ENCODE measurements at places on chromosomes 11 and 22.
A peak's percentile ranks its signal among the peaks of the same experiment; 100 is the strongest.

DNA sequence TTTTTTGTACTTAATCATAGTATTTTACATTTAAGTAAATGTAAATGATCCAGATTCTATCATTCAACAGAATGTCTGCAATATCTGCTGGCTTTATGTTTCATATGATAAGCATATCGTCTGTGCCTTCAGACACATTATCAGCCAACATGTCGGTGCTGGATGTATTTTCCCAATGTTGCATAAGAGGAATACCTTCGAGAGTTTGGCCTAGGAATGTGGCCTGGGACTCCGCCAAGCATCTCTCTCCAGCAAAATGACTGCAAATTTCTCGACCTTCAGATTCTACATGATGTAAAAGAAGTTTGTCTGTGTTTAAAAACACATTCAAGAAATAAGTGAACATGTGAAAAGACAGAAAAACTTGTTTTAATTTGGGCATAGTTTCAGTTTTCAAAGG is 6.9 kb downstream of the BDNF start:
- DNase-seq = no peak

DNA sequence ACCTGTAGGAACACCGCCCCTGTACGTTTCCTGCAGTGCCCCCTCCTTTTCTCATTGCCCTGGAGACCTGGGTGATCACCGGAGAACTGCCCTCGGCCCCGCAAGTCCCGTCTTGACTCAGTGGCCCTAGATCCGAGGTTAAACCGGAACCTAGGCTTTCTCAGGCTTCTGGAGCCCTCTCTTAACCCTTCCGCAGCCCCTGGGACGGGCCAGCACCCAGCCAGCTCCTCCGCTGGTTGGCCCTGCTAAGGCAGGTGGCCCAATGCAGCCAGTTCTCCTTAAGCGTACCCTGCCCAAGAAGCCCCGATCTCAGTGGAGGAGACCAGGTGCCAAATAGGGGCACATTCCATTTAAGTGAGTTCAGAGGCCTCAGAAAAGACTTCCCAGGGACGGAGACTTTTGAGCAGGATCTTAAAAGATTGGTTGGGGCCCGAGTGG is 776 bp downstream of the NLRX1 start:
- no peak for DNase-seq

DNA sequence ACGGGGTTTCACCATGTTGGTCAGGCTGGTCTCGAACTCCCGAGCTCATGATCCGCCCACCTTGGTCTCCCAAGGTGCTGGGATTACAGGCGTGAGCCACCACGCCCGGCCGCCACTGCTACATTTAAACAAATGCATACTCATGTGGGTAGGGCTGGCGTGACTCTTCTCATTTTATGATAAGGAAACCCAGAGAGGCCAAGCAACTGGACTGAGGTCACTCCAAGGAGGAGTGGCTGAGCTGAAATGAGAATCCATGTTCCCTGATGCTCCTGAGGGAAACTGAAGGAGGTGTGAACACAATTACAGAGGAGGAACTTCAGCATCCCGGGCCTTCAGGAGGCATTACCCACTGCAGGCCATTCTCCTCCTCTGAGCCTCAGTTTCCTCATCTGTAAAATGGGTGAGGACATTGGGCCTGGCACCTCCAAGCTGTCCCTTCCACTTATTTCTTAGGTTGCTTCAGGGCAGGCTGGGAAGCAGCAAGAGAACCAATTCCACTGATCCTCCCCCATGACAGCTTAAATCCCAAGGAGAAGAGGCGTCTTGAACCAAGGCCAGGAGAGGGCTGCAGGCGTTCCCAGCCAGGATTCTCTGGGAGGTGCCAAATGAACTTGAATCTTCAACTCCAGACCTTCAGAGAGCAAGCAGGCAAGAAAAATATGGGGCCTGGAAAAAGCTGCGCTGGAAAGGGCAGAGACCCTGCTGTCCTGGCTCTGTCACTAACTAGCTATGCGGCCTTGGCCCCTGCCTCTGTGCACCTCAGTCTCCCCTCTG is 2.9 kb downstream of the TST start:
- no peak for DNase-seq

DNA sequence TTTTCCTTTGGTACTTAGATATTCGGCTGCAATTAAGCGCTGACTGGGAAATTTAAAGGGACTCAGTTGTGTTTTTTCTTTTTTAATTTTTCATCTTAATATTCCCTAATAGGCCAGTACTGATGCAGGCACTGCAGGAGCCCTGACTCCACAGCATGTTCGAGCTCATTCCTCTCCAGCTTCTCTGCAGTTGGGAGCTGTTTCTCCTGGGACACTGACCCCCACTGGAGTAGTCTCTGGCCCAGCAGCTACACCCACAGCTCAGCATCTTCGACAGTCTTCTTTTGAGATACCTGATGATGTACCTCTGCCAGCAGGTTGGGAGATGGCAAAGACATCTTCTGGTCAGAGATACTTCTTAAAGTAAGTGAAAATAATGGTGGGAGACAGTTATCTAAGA is 3.8 kb downstream of the YAP1 start:
- DNase-seq = no peak

- no peak for DNase-seq
Measured at GRCh38 chr11:77379934-77380333, 78.4 kb upstream of the GDPD4 start.

DNA sequence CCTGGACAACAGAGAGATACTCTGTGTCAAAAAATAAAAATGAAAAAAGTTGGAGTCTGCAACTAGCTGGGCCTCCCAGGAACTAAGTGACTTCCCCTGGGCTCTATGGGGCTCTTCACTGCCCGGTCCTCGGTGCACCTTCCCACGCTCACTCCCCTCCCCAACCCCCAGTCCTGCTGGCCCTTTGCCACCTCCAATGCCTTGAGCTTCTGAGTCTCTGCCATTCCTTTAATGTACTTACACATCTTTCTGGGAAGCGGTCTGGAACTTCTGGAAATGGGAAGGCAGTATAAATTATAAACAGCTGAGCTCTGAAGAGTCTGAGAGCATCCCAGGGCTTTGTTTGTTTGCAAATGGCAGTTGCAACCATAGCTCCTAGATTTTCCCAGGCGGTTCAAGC is 5.9 kb upstream of the BATF2 start:
- no peak for DNase-seq

GRCh38 chr22:23122216-23122957 is 19.4 kb downstream of the RSPH14 start:
- no peak for DNase-seq

- DNase-seq = no peak
Measured at GRCh38 chr11:35262735-35263134, 123.8 kb downstream of the CD44 start.

DNA sequence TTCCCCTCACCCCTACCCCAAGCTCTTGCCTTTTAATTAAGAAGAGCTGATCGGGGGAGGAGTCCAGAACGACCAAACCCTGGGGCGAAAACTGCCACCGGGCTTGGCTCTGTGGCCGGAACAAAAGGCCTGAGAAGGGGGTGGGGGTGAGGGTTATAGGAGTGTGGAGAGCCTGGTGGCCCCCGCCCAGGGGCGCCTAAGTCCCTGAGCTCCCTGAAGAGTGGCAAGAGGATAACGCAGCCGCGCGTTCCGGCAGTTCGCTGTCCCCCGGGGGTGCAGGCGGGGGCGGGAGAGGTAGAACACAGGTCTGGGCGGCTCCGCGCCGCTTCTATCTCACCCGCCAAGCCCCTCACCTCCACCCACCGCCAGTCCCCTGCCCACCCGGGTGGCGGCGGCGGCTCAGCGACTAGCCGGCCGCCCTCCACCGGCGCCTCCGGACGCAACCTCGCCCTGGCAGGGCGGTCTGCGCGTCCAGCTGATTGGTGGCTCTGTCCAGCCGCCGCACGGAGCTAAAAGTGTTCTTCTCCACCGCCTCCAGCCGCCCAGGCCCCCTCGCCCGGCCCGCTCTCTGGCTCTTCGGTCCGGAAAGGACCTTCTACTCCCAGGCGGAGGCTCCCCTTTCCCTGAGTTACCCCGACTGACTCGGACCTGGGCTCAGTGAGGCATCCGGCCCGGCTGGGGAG is 18.7 kb upstream of the BDNF start:
- DNase-seq = peak; percentile 67

GRCh38 chr11:128686745-128687177 is 7.1 kb upstream of the FLI1 start:
- peak; percentile 37 for DNase-seq

GRCh38 chr11:76661834-76662434 is 8.6 kb downstream of the LRRC32 start:
- no peak for DNase-seq

- no peak for DNase-seq
Measured at GRCh38 chr11:24356501-24356900, 140.4 kb upstream of the LUZP2 start.

DNA sequence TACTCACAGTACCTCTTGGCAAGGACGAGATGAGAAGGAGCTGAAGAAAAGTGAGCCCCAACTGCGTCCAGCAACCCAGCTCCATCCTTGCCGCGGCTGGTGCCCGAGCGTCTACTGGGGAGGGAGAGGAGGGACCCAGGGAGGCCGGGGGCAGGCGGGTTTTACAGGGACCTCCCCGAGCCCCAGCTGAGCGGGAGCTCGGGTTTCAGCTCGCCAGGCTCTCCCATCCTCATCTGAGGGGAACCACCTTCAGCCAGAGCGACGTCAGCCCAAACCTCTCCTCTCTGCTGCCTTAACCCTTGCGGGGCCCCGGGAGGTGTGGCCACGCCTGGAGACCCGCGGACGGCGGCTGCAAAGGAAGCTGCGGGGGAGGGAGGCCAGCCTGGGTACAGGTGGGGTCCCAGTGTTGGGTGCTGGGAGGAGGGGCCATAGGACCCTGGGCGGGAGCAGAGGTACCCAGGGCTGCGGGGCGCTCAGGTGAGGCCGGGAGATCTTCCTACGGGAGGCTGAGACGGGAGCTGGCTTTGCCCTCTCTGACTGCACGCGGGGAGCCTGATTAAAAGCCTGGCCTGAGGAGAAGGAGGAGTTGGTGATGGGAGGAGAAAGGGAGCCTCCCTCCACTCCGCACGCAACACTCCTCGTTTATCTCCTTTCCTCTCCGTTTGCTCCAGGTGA is at the start of gene PAMR1:
PAMR1 (minus strand) TSS at position 116 of the 675 bp plus-strand sequence; CDS start at position 85, 31 bp downstream.
- DNase-seq = peak; percentile 19

- no peak for DNase-seq
Measured at GRCh38 chr22:30989474-30989873, 20.4 kb downstream of the TUG1 start.

DNA sequence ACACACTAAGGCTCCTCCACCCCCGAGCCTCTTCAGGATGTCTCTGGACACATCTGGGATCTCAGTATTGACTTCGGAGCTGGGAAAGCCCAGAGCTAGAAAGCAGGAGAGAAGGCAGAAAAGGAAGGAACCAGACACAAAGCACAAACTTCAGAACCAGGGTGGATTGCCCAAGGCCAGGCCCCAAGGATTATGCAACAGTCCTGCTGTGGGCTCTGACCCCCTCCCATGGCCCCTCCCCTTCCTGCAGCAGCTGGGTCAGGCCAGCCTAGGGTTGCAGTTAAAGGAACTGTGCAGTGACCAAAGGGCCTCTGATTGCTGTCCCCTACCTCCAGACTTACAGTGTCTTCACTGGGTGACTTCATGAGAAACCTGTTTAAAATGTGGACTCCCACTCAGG is 5.3 kb downstream of the KCNE3 start:
- no peak for DNase-seq

DNA sequence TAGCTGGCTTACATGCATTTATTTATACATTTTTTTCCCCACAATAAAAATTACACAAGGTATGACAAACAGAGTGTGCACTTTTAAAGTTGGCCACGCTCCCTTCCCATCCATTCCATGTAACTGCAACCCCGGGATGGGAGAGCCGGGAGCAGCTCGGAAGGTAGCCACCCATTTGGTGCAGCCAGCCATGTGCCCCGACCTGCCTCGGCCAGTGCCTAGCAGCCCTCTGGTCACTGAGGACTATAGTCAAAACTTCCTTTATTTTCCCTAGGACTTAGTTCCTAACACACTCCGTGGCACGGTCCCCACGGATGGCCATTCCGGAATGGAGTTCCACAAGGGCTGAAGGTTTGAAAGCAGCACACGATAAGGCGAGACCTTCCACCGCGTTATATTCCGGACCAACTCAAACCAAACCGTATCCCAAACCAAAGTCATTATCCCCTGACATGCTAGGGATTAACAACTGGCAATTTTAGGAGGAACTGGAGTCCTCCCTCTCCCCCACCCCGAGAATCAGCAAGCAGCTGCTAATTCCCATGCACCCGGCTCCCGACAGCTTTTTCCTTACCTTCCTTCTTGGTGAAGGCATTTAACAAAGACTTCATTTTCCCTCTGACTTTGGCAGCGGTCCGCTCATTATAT is 426.4 kb downstream of the SHANK2 start:
- peak; percentile 84 for DNase-seq

- DNase-seq = no peak
Measured at GRCh38 chr11:103929170-103929903, 107.1 kb upstream of the DDI1 start.

- no peak for DNase-seq
Measured at GRCh38 chr11:125423247-125423849, 72.7 kb downstream of the FEZ1 start.

DNA sequence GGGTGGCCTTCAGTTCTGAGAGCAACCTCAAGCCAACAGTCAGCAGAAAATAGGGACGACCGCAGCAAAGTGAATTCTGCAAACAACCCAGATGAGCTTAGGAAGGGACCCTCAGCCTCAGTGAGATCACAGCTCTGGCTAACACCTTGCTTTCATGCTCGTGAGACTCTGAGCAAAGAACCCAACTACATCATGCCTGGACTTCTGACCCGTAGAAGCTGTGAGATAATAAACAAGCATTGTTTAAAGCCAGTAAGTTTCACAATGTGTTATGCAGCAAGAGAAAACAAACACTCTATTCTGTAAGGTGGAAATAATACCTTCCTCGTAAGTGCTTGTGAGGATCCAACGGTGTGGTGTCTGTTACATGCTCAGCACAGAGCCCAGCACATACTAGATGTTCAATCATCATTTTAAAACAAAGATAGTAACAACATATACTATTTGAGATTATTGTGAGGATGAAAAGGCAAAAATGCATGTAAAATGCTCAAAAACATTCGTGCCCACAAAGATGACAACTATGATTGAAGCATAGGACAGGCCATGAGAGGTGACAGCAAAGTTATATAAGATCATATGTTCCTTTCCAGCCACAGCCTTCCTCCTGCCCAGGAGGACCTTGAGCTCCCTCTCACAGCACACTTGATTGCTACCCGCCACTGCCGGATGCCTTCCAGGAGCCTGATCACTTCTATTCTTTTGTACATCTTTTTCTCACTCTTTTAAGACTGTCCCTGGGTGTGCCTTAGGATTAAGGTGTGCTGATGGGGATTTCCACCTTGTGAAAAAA is 433.3 kb downstream of the BUD13 start:
- no peak for DNase-seq

All from NCI-H1092 treated with DMSO at 0.1 percent for 48 hours (cell line).